ENCODE measurements at places on chromosomes 16 and 17.

- DNase-seq: no peak
These were observed at the start of gene KRTAP2-4 for GRCh38 chr17:41065829-41066624. Gene KRTAP2-4 (minus strand): TSS chr17:41065879. CDS start chr17:41065845, 34 bp downstream.

DNA sequence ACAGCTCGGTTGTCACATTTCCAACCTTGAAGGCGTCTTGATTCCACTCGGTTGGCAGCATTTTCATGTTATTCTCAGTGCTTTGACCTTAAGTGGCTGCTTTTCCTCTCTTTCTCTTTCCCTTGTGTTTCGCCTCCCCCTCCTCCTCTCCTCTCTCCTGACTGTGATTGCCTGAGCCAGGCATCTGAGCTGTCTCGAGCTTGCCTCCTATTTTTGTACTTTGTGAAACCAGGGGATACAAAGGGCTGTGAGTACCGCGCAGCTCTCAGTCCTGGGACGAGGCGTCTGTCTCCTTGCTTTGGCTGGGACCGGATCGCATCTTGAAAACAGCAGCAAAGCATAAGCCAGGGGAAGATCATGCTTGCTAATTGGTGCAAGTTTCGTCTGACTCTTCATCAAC is 48.8 kb upstream of the SDK2 start:
- DNase-seq: no peak

DNA sequence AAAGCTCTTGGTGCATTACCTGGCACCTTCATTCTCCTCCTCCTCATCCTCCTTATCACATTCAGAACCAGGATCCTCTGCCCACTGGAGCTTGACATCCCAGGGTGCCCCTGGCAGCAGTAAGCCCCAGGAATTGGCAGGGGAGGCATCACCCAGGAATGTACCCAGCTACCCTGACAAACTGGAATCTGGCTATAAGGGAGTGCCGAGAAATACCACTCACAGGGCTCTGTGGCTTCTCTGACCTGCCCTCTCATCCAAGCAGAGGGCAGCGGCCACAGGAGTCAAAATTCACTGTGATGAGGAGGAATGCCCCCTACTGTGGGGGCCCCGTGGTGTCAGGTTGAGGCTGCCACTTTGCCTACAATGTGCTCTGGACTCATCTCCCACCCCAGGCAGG is 19.6 kb downstream of the MPP3 start:
- DNase-seq: no peak

- DNase-seq: no peak
These were observed 154.0 kb downstream of the C16orf78 start for GRCh38 chr16:49527611-49528010.

DNA sequence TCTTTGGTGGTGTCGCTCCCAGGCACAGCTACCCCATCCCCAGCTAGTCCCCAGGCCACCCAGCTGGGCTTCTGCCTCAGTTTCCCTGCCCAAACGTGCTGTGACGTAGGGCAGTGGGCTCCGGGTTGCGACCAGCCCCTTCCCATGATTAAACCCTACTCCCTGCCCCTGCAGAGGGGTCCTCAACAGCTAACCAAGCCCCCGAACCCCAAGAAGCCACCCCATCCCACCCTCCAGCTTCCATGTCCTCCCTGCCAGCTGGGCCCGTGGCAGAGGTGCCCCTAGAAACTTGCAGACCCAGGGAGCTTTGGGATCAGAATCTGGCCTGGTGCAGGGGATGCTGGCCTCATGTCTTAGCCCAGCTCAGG is 879 bp upstream of the NTN3 start:
- no peak for DNase-seq

DNA sequence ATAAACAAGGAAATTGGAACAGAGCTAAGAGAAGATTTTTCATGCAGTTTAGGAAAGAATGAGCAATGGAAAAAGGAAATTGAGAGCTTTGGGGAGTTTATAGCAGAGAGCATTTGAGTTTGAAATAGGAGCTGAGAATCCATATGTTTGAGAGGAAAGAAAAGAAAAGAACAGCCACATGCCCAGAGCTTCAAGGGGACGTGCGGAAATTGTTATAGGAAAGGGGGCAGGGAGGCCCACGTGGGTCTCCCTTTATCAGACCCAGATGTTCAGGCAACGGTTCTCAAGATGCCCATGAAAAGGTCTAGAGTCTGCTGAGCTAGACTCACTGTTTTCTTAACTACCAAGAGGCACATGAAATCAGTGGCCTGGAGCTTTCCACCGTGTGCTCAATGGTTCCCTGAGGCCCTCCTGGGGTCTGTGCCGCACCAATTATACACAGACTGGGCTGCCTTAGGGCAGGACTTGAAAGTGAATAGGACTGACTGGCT is 31.2 kb downstream of the CHD9 start:
- DNase-seq: no peak

DNA sequence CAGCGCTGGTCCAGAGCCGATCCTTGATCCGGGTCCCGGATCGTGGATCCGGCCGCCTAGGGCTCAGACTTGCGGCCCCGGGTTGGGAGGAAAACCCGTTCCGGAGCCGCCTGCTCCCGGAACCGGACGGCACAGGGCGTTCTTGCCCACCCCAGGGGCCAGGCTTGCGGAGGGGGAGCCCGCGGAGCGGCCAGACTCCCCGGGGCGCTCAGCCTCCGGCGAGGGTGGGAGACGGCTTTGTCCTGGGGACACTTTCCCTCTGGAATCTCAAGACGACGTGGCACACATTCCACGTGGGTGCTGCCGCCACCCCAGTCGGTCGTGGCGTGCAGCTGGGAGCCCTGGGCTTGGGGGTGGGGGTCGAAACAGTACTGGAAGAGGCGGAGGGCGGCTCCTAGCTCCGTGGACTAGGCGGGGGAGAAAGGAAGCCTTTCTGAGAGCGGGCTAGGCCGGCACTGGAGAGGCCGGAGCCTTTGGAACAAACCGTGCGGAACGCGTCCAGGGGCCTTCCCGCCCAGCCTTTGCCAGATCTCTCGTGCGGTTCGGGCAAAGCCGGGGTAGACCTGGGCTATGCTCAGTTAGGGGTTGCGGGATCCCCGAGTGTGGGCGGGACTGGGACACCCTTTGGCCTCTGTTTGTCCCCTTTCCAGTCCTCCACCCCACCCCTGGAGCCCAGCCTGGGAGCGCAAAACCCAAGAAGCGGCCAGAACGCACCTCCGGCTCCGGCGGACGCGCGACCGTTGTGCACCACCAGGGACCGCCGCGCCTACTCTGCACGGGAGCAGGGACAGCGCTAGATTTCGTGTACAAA is 26.5 kb downstream of the SREBF1 start:
- DNase-seq: no peak

DNA sequence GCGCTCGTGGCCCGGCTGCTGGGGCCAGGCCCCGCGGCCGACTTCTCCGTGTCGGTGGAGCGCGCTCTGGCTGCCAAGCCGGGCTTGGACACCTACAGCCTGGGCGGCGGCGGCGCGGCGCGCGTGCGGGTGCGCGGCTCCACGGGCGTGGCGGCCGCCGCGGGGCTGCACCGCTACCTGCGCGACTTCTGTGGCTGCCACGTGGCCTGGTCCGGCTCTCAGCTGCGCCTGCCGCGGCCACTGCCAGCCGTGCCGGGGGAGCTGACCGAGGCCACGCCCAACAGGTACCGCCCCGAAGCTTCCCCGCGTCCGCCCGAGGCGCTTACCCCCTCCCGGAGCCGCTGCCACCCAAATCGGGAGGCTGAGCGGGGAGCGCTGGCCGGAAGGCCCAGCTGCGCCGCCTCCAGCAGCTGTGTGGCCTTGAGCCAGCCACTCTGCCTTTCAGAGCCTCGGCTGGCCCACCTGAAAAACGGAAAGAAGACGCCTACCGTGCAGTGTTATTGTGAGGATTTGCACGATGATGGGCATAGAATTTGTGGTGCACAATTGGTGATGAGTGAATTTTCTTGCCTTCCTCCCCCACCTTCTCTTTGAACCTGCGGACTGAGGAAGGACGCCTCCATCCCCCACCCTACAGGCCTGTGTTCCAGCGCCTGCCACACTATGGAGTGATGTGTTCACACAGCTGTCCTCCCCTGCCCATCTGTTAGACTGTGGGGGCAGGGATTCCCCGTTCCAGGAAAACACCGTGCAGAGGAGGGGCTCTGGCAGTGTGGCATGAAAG is 523 bp downstream of the NAGLU start:
- peak; percentile 84 for DNase-seq

GRCh38 chr17:18960803-18961511 is 9.0 kb downstream of the SLC5A10 start:
- DNase-seq: peak; percentile 86

GRCh38 chr16:73043828-73044467 is 4.0 kb downstream of the ZFHX3 start:
- no peak for DNase-seq

- no peak for DNase-seq
These were observed 1.4 kb upstream of the GEMIN4 start for GRCh38 chr17:753418-753817.

GRCh38 chr16:69378760-69379159 is 7.0 kb downstream of the TERF2 start:
- DNase-seq: no peak

GRCh38 chr16:75745823-75746222 is 19.5 kb upstream of the CPHXL start:
- no peak for DNase-seq

DNA sequence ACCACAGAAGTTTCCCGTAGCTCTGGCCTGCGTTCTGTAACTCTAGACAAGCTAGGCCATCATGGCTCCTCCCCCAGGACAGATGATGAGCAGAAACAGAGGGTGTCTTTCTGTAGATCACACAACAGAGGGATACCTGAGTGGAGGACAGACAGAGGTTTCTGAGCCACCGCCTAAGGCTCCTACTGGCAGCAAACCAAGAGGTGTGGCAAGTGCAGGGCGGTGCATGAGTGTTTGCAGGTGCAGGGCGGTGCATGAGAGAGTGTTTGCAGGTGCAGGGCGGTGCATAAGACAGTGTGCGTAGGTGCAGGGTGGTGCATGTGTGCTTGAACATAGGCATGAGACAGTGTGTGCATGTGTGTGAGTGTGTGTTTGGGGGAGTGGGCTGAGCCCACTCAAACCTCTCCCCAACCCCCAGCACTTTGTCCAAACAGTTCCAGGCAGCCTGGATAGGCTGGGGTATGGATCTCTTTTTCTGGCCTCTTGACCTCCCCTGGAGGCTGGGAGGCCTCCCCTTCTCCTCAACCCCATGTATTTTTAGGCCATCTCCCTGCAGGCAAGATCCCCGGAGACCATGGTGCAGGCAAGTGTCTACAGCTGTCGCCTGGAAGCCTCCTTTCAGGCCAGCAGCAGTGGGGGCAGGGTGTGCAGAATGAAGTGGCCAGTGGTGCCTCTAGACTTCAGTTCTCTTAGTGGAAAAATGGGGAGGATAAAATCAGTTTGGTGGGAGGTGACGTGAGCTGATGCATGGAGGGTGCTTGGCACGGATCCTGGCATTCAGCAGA is 53.4 kb upstream of the CBX4 start:
- no peak for DNase-seq

DNA sequence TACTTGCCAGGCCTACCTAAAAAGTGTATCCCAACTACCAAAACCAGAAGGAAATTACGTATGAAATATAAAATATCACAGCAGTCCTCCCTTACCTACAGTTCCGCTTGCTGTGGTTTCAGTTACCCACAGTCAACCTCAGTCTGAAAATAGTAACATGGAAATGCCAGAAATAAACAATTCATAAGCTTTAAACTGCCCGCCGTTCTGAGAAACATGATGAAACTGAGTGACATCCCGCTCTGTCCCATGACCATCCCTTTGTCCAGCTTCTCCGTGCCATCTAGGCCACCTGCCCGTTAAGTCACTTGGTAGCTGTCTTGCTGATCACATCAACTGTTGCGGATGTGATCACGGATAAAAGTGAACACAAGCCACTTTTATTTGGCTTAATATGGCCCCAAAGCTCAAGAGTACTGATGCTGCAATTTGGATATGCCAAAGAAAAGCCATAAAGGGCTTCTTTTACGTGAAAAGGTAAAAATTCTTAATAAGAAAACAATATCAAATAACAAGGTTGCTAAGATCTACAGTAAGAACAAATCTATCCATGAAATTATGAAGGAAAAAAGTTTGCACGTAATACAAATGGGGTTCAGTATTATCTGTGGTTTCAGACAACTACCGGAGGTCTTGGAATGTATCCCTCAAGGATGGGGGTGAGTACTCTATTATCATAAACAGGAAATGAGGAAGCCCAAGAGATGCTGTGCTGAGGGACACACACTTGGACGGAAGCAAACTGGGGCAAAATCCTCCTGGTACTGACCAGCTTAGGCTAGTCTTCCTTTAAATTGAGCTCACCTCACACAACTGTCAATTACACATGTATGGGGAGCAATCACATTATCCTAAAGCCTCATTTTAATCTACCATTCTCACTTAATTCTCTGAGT is 8.2 kb downstream of the USP22 start:
- DNase-seq: peak; percentile 76

DNA sequence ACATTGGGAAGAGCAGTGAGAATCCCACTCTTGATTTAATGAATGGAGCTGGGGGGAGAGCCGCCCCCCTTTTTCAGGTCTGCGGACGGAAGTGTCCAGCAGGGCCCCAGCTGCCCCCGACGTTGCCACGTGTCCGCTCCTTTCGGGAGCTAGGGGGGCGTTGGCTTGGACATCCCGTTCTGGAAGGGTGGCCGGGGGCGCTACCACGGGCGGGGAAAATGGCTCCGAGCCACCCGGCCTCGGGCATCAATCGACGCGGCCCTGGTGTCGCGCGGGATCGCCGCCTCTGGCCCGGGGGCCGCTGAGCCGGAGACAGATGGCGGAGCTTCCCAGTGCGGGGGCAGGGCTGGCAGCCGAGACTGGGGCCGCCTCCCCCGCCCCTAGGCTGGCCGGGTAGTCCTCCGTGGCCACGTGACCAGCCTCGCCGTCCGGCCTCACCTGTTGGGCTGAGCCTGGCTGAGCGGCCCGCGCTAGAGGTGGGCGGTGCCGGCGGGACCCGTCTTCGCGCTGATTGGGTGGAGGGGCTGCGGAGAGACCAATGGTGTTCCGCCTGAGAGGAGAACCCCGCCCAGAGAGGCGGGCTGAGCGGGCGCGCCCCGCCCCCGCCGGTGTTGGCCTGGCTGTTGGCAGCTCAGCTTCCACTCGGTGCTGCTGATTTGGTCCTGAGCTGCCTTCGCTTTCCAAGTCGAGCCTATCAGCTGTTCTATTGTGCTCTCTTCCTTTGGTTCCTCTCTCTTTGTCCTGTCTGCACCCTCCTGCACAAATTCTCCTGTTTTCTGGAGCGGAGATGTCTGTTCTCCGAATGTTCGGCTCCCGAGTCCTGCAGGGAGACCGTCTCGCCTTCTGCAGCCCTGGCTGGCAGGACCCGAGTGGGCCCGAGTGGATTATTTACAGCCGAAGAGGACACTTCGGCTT is 8.3 kb downstream of the HS3ST3B1 start:
- DNase-seq: no peak

DNA sequence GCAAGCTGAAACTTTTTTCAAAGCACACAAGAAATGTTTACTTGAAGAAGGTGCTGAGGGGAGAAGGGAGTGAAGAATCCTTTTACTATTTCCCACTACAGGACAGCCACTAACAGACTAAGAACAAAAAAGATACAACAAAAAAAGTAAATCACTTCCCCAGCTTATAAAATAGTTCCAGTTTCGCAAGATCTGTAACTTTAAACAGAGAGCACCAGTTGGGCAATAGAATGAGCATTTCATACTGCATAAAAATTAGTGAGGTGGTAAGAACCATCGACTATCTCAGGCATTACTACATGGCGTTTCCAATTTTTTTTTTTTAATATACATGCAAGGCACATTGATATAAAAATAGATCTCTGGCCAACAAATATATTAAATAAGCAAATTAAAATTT is 11.1 kb downstream of the CRYBA1 start:
- DNase-seq: no peak

- no peak for DNase-seq
These were observed 124.4 kb downstream of the CCDC144A start for GRCh38 chr17:16814439-16814838.

- DNase-seq: no peak
These were observed 61.7 kb upstream of the CLEC18A start for GRCh38 chr16:69889295-69889964.

All from OCI-LY7 (cell line).